ENCODE measurements at places on chromosomes 16 and 17.

- DNase-seq: no peak
Observed at GRCh38 chr16:21666772-21667171, 3.0 kb downstream of the OTOA start.

- DNase-seq: no peak
Observed at GRCh38 chr17:17922070-17922614, 50.1 kb downstream of the TOM1L2 start.

DNA sequence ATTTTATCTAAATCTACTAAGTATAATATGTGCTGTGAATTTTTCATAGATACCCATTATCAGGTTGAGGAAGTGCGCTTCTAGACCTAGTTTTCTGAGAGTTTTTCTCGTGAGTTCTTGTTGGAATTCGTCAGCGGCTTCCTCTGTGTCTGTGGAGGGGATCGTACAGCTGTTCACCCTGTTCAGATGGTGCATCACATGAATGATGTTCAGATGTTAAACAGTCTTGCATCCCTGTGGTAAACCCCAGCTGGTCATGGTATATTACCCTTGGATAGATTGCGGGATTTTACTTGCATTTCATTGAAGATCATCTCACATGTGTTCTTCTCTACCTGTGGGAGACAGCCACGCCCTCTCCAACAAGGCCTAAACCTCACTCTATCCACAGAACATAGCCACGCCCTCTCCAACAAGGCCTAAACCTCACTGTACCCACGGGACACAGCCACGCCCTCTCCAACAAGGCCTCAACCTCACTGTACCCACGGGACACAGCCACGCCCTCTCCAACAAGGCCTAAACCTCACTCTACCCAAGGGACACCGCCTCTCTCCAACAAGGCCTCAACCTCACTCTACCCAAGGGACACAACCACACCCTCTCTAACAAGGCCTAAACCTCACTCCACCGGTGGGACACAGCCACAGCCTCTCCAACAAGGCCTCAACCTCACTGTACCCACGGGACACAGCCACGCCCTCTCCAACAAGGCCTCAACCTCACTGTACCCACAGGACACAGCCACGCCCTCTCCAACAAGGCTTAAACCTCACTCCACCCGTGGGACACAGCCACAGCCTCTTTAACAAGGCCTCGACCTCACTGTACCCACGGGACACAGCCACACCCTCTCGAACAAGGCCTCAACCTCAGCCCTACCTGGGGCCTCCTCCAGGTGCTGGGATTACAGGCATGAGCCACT is 180.2 kb upstream of the CHMP6 start:
- no peak for DNase-seq

DNA sequence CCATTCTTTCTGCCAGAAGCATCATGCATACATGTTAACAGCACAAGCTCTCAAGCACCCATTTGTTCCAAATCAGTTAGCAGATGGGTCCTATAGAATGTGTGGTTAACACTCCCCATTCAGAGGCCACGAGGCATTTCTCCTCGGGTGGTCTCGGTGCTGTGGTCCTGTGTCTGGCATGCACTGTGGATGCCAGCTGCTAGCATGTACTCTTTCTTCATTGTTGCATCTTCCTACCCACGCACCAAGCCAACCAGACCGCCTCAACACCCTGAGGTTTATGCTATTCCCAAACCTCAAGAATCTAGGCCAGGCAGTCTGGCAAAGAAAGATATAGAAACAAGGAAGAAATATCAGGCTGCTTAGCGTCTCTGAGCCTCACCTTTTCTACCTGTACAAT is 27.8 kb upstream of the MRTFB start:
- DNase-seq: no peak

DNA sequence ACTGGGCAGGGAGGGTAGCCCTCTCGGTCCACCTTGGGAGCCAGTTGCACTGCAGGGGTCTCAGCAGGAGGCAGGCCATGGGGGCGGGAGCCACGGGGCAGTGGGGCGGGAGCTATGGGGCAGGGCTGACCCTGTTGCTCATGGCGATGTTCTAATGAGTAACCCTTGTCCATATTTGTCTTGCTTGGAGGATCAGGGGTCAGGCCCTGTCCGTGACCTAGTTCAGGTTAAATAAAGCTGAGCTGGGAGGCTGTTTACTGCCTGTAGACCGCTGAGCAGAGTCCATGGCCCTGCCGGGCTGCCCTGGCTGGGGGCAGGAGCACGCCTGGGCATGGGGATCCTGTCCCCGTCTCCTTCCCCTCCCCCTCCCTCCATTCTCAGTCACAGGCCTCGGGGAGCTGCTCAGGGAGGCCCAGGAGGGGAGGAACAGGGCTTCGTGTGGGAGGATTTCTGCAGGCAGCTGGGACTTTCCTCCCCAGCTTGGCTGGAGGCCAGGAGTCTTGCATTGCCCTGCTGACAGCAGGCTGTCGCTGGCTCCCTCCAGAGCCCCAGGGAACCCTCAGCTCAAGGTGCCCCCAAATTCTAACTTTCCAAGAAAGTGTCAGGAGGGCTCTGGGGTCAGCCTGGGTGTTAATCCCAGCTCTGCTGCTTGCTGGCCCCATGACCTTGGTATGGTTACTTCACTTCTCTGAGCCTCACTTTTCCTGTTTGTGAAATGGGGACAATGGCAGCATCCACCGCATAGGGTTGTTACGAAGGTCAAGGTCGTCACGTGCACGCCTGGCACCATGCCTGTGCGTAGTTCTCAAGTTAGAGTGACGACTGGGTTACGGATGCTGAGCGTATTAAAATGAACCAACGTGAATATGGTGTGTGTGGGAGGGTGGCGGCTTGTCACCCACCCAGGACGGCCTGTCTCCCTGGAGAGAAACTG is 6.1 kb upstream of the SERPINF2 start:
- no peak for DNase-seq

DNA sequence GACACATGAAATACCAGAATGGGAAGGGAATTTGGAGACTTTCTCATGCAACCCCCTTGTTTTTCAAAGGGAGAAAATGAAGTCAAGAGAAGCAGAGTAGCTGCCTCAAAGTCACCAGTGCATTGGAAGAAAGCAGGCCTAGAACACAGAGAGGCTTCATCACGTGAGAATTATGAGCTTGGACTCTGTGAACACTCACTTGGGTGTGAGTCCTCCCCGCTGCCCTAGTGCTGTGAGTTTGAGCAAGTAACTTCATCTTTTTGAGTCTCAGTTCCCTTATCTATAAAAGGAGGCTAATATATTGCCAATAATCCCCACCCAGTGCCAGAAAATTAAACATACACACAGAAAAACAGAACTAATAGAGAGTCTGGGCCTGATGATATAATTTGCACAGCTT is 315.8 kb downstream of the XYLT1 start:
- DNase-seq: no peak

DNA sequence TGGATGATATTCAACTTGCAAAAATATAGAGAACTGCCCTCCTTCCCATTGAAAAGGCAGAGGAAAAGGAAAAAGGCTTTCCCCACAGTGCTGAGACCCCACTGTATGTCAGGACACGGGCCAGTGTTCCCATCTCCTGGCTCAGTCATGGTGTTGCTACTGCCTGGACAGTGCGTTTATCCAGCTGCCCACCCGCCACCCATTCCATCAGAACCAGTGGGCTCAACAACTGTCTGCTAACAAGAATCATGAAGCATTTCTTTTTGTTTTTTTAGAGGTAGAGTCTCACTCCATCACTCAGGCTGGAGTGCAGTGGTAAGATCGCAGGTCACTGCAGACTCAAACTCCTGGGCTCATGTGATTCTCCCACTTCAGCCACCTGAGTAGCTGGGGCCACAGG is 11.3 kb downstream of the FBXO31 start:
- DNase-seq: no peak

DNA sequence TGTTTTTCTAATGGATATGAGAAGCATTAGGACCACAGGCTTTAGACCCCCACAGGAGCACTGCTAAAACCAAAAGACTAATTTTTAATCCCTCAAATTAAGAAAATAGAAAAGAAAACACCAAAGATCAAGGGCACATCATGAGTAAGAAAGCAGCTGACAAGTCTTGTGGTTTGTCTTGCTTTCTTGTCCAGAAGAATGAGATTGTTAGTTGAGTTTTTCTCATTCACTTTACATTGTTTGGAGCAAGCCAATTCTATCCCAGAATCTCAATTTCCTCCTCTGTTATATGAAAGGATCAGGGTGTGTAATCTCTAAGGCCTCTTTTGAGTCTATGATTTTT is 899.0 kb downstream of the KCNJ2 start:
- no peak for DNase-seq

DNA sequence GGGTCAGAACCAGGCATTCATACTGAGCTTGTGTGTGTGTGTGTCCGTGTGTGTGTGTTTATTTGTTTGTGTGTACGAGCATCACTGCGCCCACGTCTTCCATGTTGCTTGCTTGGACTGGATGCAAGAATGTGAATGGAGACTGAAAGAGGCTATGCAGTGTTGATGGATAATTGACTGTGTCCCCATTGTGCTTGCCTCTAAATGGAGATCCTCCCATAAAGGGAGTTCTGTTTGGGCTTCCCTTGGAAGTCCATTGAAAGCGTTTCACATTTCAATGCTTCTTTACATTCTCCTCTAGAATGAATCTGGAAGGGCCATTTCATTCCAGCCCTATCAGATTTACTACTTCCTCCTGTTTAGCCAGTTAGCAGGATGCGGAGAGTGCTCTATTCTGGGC is 124.0 kb downstream of the GP2 start:
- DNase-seq: no peak

DNA sequence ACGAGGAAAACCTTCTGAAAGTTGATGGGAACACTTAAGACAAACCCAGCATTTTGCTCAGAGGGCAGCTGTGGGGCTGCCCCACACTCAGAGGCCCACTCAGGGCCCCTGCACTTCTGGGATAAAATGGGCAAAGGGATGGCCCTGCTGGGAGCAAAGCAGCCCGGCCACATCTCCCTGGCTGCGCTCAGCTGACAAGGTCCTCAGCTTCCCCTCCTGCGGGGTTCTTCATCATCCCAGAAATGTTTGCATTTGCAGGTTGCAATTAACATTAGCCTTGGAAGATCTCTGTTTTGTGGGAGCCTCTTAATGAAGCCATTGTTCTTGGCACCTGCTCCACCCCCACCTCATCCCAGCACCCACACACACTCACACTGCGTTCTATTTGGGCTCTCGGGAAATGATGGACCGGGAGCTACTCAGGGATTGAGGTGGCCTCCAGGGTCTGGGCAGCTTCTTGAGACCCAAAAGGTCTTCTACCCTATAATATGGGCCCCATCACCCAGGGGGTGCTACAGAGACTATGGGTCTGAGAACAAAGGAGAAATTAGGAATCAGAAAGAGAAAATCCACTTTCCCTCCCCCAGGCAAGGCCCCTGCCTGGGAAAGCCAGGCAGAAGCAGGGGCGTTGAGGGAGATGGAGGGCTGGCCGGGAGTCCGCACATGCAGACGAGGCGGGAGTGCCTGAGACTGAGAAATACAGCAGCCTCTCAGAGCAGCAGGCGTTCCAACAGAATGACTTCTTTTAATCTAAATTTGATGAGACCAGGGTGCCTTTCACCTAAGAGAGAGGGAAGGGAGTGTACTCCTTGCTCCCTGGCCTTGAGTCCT is 53.7 kb upstream of the RPL38 start:
- DNase-seq: no peak

GRCh38 chr16:60792437-60792836 is 1243.8 kb downstream of the CDH8 start:
- no peak for DNase-seq

GRCh38 chr16:87560428-87561199 is 41.7 kb upstream of the JPH3 start:
- no peak for DNase-seq

- DNase-seq: no peak
Observed at GRCh38 chr17:56819431-56820145, 14.1 kb downstream of the C17orf67 start.

All from esophagus squamous epithelium (tissue), 5 donors.